ENCODE measurements at places on chromosomes 1 and 21.

GRCh38 chr1:83900524-83900923 lies 98.4 kb downstream of the TTLL7 start:
- DNase-seq: peak; percentile 75

DNA sequence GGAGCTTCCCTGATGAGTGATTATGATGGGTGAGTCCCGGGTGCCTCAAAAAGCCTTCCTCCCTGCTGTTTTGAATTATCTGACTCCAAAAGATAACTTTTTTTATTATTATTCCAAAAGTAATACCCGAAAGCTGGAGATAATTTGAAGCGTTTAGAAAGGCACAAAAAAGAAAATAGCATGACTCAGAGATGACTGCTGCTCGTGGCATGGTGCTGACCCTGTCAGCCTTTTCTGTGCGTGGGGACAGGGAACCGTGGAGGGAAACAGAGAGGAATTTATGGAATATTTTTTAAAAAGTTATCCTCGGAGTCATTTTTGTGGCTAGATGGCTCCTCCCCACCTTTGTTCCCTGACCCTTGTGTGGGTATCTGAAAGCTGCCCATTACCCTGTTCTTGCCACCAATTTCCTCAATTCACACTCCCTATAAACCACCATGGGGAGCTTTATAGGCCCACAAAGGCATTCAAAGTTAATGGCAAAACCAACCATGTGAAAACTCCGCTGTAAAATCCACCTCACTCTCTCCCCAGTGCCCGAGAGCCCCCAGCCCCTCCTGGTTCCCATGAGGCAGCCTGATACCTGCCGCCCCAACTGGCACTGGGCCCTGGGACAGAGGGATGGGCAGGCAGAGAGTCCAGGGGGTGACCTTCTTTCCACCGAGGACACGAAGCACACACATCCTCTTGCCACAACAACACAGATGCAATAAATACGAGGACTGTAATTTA lies 37.5 kb downstream of the IGSF21 start:
- DNase-seq: no peak

DNA sequence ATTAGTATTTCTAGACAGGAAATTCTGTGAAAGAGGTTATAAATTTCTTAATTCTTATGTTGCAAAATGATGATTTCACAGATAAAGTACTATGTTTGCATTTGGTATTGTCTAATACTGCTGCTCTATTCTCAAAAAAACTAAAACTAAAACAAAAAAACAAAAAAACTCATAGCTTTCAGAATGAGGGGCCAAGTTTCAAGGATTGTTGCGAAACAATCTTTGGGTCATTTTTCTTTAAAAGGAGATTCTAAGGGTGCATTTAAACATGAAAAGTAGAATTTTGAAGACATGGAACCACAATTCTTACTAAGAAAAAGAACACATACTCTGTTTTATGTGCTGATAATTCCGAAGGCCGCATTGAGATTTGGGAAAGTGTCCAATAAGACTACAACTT lies 645.1 kb downstream of the ADGRL2 start:
- no peak for DNase-seq

DNA sequence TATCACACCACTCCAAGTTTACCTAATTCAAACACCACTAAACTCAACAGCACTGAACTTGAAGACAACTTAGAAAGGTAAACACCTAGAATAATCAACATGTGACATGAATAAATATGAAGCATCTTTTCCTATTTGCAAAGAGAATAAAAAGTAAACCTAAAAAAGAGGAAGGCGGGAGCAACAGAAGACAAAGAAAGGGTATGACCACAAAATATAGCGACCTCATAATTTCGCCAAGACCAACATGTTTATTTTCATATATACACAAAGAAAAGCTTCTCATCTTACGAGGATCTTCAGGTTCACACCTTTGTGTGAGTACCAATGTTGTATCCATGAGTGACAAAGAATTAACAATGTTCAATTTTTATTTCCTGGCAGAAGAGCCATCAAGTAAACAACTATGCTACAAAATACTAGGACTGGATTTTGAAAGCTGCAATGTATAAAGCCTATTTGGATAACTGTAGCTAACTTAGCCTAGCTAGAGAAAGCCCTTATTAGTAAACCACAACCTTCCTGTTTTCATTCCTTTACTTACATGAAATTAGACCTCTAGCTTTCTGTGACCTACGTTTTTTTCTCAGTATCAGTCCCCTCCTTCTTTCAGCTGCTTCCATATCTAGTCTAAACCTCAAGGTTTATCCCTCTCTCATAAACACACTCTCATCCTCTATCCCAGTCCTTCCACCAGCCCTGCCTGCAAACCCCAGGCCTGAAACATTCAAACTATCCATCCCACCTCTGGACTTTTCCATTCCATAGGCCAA lies 21.3 kb upstream of the PHTF1 start:
- peak; percentile 67 for DNase-seq

GRCh38 chr1:226890331-226891108 lies 20.1 kb downstream of the PSEN2 start:
- DNase-seq: no peak

GRCh38 chr1:150083907-150084306 lies 16.3 kb downstream of the VPS45 start:
- DNase-seq: peak; percentile 21

DNA sequence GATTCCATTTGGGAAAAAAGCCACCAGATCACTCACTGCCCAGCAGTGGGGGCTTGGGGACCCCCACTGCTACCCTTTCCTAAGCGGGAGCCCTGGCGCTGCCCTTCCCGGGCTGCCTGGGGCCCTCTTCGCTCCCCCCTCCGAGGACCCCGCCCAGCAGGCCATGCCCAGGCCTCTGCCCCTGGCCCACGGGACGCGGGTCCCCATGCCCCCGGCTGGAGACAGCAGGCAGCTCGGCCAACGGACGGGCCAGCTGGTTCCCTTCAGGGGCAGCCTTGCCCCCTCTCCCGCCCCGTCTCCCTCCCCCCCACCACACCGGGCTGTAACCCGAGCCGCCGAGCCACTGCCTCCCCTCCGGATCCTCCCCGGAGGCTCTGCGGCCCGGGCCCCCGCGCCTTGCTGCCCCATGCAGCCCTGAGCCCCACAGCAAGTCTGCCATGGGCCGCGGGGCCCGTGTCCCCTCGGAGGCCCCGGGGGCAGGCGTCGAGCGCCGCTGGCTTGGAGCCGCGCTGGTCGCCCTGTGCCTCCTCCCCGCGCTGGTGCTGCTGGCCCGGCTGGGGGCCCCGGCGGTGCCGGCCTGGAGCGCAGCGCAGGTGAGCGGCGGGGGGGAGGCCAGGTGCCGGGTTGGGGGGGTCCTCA lies at the start of gene MMP23B:
MMP23B (plus strand) TSS at position 392 of the 639 bp plus-strand sequence; CDS start at position 438, 46 bp downstream.
- no peak for DNase-seq

GRCh38 chr1:171877701-171878100 lies 36.4 kb downstream of the DNM3 start:
- DNase-seq: no peak

- DNase-seq: peak; percentile 66
Observed at GRCh38 chr1:225866061-225866837, 15.9 kb downstream of the TMEM63A start.

DNA sequence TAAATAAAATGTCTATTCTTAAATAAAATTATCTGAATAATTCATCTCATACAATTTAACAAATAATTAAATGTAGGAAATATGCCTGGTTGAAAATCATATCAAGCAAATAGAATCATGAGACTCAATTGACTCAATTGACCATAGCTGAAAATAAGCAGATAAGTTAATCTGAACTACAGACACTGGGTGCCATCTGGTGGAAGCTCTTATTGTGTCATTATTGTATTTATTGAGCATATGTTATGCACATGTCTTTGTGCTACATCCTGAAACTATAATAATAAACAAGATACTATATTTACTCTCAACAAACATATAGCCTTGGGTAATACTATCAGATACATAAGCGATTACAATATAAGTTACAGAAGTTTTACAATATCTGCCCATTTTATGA lies 41.0 kb downstream of the BRINP3 start:
- DNase-seq: peak; percentile 40

- no peak for DNase-seq
Observed at GRCh38 chr1:210159211-210159610, 73.4 kb upstream of the SERTAD4 start.

GRCh38 chr1:244557565-244557964 lies 95.4 kb upstream of the DESI2 start:
- no peak for DNase-seq

- DNase-seq: no peak
Observed at GRCh38 chr21:18191139-18191538, 53.5 kb upstream of the CHODL start.

GRCh38 chr1:185990565-185990964 lies 256.4 kb downstream of the HMCN1 start:
- DNase-seq: no peak

DNA sequence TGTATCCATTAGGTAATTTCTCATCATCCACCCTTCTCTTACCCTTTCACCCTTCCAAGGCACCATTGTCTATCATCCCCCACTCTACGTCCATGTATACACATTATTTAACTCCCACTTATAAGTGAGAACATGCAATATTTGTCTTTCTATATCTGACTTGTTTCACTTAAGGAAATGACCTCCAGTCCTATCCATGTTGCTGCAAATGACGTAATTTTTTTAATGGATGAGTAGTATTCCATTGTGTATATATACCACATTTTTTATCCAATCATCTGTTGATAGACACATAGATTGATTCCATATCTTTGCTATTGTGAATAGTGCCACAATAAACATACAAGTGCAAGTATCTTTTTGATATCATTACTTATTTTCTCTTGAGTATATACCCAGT lies 322.9 kb upstream of the CXADR start:
- DNase-seq: no peak

DNA sequence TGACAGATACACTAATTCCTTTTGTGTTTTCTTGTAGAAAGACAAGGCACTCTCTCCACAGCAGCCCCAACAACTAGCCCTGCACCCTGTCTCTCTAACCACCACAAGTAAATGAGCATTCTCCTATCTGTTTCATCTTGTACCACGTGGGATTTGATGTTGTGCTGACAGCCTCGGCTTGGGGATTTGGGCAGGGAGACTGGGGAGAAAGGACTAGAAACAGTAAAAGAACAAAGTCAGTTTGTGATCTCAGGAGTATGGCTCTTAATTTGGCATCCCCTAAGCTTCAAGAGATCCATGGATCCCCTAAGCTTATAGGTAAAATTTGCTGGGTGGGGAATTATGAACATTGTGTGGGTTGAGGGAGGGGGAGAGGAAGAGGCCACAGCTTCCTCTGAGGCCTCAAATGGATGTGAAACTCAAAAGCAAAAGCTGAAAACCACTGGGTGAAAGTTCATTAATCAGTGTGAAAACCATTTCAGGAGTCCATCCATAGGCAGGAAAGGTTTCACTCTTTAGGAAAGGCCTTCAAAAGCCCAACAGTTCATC lies 3.1 kb downstream of the C1orf162 start:
- DNase-seq: no peak

GRCh38 chr1:84254703-84255238 lies 46.7 kb upstream of the SAMD13 start:
- DNase-seq: no peak

All from iris pigment epithelial cell (primary cell).